Cardiac septum (tissue), 1 donor: ENCODE measurements at places on chromosomes 1 and 21.

DNA sequence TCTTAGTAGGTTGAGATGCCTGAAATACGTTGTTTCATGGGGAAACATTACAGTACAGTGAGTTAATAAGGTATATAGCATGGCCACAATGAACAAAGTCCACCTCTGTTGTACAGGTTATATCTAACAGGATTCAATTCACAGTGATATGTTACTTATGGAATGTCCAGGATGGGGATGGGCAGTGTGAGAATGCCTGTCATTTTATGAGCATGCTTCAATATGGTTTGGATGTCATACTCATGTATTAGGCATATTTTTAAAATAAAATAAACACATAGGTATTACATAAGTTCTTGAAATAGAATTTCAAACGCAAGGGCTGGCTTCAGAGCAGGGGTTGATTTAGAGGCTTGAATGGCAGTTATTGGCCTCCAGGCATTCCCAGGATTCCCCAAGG, 6.1 kb upstream of the PHLDA3 start:
- DNase-seq, result no peak

DNA sequence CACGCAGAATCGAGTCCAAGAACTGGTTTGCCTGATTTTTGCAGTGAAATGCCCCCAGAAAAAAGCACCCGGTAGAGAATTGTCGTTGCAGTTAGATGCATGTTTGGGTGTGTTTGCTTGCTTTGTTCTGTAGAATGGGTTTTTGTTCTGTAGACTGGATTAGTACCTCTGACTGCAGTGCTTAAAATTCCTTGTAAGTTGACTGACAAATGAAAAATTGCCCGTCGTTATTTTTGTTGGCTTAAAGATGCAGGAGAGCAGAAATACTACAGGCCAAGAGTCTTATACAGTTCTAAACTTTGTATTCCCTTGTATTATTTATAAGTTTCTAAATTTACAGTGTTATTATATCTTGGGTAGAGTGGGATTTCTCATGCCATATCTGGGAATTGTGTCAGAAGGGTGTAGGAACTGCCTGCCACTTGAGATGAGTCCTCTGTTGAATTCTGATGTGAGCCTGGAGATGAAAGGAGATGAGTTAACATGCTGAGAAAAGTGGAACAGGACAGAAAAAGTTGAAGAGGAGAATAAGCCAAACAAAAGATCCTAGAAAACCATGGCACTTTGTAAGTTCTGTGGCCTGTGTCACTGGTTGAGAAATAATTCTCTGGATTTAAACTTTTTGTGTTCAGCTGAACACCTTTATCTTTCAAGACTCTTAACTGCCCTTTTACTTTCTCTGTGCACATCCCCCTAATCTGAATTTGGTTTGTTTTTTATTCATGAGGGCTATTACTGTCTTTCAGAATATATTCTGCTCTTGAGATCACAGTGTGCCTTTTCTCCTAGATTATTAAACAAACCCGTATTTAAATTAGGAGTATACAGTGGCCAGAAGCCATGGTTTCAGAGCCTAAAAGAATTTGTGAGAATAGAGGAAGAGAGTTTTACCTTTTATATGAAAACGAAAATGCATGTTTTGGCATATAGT, 1.4 kb downstream of the DESI2 start:
- DNase-seq, result no peak

DNA sequence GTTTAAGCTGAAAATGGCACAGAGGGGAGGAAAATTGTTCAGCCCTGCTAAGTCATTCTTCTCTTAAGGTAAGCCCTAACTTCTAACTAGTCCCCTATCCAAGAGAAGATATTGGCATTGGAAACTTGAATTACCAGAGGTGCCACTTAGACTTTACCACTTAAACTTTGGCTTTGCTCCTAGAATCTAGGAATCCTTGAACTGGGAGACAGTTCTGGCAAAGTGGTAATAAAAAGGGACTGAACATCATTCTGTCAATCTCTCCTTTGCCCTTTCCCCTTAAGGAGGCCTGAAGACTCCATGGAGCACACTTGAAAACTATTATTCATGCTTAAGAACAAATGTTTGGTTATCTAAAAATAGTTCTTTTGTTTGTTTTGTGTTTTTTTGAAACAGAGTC, 8.4 kb downstream of the ATP1A4 start:
- no peak for DNase-seq

DNA sequence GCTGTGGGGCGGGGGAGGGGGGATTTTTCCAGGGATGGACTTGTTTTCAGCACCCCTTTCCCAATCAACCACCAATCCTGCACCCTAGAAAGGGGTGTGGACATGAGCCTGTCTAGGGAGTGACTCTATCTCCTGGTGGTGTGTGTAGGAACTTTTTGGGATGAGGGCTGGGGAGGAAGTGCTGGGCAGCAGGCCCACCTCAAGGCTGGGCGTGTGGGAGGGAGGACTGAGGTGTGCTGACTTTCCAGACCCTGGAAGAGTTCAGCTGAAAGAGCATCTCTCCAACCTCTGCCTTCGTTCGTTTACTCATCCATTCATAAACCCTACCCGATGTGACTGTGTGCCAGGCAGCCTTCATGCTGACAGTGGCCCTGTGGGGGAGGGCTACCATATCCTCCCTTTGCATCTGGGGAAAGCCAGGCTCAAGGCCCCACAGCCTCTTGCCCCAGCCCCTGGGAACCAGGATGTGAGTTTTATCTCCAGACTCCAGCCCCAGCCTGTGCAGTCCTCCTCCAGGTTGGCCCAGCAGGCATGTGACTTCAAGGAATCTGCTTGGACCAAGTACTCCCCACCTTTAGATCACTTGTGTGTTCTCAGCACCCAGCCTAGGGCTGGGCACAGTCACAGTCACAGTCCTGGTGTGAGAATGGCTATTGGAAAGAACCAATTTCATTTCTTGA, 6.7 kb downstream of the KNCN start:
- no peak for DNase-seq

- peak; percentile 66 for DNase-seq
Measured at GRCh38 chr1:228011721-228012311, 5.0 kb downstream of the WNT3A start.

DNA sequence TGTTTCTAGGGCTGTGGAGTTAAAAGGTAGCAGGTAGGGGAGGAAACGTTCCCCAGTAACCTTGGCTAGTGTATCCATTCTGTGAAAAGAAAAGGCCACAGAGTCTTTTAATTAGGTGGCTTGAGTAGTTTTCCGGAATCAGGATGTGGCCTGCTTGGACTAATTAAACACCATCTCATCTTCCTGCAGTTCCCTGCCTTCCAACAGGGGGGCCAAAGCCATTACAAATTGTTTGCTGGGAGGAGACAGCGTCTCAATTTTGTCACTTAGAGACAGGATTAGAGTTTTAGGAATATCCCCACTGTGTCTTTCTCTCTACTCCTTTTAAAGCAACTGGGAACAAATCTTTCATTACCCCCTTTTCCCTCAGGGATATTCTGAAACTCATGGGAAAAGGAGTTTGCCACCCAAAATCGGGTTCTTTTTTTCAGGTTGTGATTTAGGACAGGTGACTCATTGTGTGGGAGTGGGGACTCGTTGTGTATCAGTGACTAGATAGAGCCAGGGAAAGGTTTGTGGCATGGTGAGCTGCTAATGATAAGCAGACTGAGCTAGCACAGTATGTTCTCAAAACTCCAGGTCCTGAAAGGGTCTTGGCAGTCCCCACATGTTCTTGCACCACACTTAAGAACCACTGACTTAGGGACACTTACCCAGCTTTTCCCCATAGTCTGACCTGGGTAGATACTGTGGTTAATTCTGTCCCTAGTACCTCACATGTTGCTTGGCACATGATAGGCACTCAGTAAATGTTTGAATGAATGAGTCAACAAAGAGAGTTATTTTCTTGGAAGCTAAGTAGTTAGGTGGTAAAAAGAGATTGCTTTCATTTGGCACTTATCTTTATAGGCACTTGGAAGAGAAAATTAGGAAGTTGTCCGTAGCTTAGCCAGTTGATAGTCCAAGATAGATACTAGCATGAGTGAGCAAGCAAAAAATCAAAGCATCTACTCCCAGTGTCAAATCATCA, 22.5 kb downstream of the INTS3 start:
- no peak for DNase-seq

GRCh38 chr1:192382758-192383157, 66.0 kb downstream of the RGS21 start:
- DNase-seq, result no peak

DNA sequence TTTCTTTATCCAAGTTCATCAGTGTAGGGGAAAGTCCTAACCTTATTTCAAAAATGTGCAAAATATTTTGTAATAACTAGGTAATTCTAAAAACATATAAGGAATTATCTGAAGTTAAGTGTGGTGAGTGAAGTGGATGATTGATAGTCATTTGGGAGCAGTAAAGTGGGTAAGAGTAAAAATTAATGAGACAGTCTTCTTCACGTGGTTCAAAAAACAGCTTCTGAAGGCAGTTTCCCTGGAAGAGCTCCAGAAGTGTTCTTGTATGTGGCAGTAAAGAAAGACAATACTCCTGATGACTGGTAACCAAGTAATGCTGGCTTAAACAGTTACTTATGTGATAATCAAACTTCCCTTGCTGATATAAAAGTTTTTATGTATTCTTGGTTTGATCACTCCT, 50.3 kb downstream of the LEPR start:
- DNase-seq, result no peak

- DNase-seq, result no peak
Measured at GRCh38 chr21:42443181-42443785, 39.6 kb downstream of the UBASH3A start.

DNA sequence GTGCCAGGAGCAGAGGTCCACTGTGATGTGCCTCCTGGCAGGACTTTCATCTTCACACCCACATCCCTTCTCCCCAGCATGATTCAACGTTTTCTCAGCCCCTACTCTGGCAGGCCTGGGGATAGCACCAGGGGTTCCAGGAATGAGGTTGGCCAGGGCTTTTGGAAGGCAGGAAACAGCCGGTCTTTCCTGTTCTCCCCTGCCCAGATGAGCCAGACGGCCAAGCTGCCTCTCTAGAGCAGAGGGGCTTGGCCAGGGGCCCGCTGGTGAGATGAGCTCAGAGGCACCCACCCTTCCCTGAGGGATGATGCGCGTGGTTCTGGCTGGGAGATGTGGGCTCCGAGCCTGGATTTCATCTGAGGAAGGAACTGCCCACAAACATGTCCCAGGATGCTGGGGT, 4.3 kb upstream of the MFAP2 start:
- DNase-seq, result no peak

DNA sequence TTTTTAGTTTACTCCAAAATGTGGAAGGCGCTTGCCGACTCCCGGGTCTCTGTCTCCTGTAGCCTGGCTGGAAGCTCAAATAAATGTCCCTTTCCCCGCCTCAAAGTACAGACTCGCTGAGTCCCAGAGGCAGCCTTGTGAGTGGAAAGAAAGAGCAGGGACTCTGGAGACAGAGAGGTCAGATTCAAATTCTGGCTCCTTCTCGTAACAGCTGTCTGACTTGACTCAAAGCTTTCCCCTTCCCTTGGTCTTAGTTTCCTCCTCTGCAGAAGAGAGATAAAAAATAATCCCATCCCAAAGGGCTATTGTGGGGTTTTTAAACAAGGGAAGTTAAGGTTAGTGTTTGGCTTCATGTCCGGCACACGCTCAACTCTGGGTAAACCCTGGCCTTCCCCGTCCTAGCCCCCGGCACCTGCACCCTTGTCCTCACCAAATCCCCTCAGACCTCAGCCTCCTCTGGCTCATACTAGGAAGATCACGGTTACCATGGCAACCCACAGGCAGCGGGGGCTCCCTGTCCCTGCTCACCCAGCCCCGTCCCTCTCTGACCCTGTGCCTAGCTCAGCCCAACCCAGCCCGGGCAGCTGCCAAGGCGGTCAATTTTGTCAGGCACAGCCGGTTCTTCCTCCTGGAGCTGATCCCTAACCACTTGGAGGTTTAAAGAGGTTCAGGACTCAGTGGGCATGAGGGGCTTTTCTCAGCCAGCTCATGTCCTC, 49.2 kb upstream of the IGSF21 start:
- DNase-seq, result no peak

- DNase-seq, result no peak
Measured at GRCh38 chr1:168643152-168643551, 66.7 kb downstream of the XCL1 start.

- no peak for DNase-seq
Measured at GRCh38 chr1:41434748-41435449, 49.6 kb downstream of the EDN2 start.

- DNase-seq, result no peak
Measured at GRCh38 chr21:41761211-41761933, 5.5 kb downstream of the RIPK4 start.

DNA sequence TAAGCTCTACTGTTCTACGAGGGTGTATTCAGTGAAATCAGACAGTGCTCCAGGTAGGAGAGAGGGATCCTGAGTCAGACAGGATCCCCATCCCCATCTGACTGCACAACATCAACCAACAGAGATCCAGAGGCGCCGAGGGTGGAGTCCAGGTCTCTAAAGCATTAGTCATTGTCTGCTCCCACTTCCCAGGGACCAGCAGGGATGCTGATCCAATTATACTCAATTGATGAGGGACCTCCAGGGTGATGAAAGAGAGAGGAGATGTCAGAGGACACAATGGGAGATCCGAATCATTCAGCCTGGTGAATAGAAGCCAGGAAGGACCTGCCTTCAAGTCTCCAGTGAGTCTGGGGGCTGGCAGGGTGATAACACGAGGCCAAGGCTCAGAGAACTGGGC, 39.5 kb upstream of the STMN1 start:
- DNase-seq, result no peak

DNA sequence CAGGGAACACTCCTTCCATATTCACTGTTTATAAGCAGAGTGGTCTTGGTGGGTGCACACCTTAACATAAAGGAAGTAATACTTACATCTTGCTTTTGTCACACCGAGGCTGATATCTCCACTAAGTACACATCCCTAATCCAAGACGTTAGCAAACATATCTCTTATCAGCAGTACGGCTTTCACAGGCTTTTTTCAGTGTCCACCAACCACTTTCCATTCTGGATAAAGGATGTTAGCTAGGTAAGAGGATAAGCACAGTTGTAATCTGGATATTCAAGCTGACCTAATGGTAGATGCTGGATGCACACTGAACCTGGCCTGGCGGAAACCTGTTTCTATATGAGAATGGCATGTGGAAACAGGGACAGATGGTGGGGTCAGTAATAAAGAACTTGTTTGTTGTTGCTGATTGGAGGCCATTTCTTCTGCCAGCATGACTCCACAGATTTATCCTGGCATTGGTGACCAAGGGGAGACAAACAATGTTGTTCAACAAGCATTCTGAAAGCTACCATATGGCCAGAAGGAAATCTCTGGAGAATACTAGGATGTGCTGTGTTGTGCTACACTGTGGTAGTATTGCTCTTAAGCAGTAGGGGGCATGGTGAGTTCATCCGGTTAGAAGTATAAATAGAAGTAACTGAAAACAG, 416.4 kb downstream of the PTBP2 start:
- no peak for DNase-seq
